HepG2 (cell line): ENCODE measurements at places on chromosomes 12 and 14. TPM values are rescaled to one million over a fixed set of nuclear protein-coding genes. Genes with fewer than 3 reads are reported as not detected.

The TMEM63C gene
- total RNA-seq: 0.08 and 0.27 TPM in 2 replicates

The LRRC10 gene
- not detected in 2 replicates for total RNA-seq

The AKAP3 gene
- total RNA-seq: 0.49 and 0.84 TPM in 2 replicates

The RNASE7 gene
- total RNA-seq: not detected in 2 replicates

The PROX2 gene
- total RNA-seq: not detected in 2 replicates

GRCh38 chr14:96959992-96960391 lies 162.8 kb downstream of the VRK1 start:
- DNase-seq: no peak

DNA sequence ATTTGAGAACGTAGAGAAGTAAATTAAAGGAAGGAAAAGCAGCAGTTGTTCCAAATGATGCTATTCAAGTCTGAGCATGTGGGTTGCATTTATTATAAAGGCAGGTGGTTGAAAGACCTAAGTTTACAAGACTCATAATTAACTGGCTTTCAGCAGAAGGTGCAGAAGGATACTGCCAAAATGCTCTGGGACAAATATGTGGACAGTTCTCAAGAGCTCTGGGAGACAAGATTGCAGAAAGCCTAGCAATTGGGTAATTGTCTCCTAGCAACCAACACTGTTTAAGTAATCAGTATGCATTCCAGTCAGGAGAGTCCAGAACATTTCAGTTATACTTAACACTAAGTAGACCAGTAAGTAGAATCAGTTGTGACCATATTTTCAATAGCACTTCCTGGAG lies 131.5 kb downstream of the GPR135 start:
- DNase-seq: peak; percentile 40

GRCh38 chr12:59859171-59859510 lies 263.3 kb downstream of the SLC16A7 start:
- DNase-seq: no peak

- DNase-seq: no peak
Observed at GRCh38 chr12:102322254-102322653, 124.6 kb upstream of the PMCH start.

DNA sequence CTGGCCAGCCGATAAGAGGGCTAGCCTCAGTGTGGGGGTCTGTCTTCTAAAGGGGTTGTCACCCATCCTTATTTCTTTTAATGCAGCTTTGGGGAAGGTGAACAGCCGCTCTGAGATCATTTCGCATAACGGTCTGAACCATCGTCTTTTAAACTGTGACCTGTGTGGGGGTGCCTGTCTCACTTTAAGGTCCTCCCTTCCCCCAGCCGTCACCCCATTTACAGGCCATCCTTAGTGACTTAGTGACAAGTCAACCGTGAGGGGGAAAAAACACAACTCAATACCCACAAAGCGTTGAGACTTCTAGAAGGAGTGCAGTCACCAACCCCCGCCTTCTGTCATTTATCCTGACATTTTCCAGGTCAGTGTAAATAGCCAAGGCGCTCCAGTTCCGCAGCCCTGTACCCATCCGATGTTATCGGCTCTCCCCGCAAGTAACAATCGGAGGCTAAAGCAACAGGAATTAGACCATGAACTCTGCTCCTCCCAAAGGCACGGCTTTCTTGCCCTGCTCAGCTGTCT lies 505 bp upstream of the DENND5B start:
- no peak for DNase-seq

DNA sequence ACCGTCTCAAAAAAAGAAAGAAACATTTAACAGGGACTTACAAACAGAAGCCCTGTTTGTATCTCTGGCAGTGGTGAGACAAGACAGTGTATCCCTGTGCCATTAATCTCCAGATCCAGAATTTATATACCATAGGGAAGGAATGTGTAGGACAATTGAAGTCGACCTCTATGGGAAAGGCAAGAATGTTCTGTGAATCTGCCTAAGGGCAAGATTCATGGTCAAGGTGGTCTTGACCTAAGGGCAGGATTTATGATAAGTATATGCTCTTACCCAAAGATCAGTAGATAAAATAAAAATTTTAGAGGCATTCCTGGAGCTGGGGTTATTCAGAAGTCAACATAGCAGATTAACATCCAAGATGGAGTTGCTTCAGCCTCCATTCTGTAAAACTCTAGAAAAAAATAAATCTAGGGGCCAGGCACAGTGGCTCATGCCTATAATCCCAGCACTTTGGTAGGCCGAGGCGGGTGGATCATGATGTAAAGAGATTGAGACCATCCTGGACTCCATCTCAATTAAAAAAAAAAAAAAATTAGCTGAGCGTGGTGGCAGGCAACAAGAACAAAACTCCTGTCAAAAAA lies 21.0 kb upstream of the SP1 start:
- no peak for DNase-seq

GRCh38 chr12:51818566-51819300 lies 29.8 kb downstream of the FIGNL2 start:
- no peak for DNase-seq

- DNase-seq: no peak
Observed at GRCh38 chr12:64733857-64734256, 25.3 kb downstream of the GNS start.

- DNase-seq: peak; percentile 62
Observed at GRCh38 chr12:79555028-79555925, 135.5 kb downstream of the PAWR start.

DNA sequence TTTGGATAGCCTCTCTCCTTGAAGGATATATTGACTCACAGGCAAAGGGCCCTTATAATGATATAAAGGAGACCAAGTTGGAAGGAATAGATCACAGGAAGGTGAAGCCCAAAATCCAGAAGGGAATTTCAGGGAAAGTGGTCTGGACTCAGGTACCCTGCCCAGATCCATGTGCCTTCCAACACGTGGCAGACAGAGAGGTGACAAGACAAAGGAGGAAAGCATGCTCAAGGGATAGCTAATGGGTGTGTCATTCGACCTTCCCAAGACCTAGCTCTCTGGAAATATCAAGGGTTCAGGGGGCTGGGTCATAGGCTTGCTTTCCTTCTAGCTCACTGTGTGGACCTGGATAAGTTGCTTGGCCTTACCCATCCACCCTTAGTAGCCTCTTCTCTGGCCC lies 214.3 kb downstream of the ZFP36L1 start:
- DNase-seq: no peak

GRCh38 chr14:92955381-92955780 lies 32.4 kb downstream of the CHGA start:
- DNase-seq: no peak

DNA sequence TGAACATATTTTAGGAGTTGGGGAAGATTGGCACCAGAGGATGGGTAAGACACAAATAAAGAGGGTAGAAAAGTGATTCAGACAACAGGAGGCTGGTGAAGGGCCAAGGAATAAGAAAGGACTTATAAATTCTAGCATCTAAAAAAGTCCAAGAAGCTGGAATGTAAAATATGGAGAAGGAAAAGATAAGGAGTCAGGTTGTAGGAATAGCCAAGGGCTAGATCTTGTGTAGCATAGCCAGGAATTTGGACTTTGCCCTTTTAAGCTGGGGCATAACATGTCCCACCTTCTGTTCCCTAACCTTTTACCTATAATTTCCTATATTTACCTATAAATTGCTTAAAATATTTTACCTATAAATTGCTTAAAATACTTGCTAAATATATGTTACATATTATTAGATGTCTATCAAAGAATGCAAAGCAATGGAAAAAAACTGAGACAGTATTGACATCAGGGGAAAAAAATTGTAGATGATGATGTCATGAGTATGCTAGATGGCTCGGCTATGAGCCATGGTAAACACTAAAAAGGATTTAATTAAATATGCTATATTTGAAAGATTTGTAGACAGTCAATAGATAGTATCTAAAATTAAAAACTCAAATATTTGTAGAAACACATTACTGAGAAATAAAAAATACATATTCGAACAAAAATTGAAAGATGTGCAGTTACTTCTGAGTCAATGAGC lies 99.7 kb upstream of the PLEKHG7 start:
- no peak for DNase-seq

- DNase-seq: no peak
Observed at GRCh38 chr14:53378142-53378541, 225.0 kb upstream of the DDHD1 start.

- DNase-seq: no peak
Observed at GRCh38 chr12:26185532-26186320, 9.6 kb upstream of the SSPN start.

DNA sequence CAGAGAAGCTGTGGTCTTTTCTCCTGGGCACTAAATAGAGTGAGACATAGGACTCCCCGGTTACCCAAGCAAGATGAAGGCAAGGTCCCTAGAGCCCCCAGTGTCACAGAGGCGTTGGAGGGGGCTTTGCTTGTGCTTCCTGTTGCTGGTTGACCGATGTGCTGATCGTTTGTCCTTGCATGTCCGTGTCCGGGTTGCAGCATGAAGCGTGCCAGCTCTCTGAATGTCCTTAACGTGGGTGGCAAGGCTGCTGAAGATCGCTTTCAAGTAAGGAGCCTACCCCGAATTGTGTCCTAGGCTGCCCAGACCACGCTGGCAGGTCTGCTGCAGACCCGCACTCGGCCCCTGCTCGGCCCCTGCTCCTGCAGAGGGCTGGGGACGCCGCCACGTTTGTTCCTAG lies 23.1 kb downstream of the XRCC3 start:
- no peak for DNase-seq

DNA sequence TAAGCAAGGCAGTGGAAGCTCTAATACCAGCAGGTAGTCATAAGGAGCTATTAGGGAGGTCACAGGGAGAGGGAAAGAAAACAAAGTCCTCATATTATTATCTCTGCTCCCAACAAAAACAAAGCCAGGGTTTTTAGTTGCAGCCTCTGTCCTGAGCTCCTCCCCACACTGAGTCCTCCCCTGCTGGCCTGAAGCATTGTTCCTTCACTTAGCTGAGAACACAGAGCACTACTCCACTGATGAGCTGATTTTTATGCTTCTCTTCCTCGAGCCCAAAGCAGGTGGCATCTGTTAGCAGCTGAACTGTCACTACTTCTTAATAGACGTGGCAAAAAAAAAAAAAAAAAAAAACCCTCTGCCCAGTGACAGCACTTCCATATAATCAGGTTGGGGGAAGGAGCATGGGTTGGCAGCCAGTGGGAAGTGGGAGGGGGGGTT lies 10.5 kb upstream of the STAC3 start:
- DNase-seq: no peak

GRCh38 chr12:72011374-72011773 lies 72.7 kb downstream of the TPH2 start:
- DNase-seq: no peak

GRCh38 chr12:64922853-64923252 lies 98.4 kb downstream of the TBC1D30 start:
- no peak for DNase-seq
